ENCODE measurements at places on chromosomes 6 and 20. TPM values are rescaled to one million over a fixed set of nuclear protein-coding genes. Genes with fewer than 3 reads are reported as not detected.
A peak's percentile ranks its signal among the peaks of the same experiment; 100 is the strongest.

Gene MEI4
- total RNA-seq, result 0.09 TPM

DNA sequence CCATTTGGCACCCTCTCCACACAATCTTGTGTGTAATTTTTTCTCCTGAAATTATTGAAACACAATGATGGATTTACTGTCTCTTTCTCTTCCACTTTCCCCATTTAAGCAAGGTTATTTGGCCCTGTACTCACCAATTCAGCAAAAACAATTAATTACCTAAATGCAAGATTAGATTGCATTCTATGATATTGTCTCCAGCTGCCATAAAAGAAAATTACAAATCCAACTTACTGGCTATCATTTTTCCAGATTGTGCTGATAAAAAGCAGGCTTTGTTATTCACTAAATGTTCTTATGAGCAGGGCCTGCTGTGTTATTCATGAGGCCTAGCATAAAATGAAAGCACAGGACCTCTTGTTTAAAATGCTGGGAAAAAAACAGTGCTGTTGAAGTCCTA is 95.8 kb upstream of the IRAK1BP1 start:
- DNase-seq, result no peak

- DNase-seq, result peak; percentile 84
These were observed 23.9 kb upstream of the YWHAB start for GRCh38 chr20:44861531-44862006.

DNA sequence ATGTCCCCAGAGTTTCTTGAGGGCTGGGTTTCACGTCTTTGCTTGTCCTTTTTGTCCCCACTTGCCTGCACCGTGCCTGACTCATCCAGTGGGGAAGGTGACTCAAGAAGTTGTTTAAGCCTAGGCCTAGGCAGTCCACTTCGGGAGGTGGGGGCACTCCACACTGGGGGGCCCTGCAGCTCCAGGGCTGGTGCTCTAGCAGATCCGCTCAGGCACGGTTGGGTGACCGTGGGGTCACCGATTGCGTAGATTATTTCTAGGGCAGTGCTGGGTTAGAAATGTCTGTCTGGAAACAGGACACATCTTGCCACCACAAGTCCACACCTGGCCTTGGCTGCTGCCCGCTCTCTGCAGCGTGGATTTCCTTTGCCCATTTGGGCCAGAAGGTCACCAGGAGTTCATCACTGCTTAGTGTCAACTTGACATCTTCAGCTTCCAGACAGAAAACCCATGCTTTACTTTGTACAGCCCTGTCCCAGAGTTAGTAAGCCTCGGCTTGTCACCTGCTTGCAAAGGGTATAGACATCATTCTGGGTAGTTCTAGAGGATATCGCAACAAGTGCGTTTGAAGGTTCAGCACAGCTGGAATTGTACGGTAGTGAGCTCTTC is 13.6 kb upstream of the C20orf144 start:
- peak; percentile 78 for DNase-seq

Gene LY6G6F
- total RNA-seq, result not detected

DNA sequence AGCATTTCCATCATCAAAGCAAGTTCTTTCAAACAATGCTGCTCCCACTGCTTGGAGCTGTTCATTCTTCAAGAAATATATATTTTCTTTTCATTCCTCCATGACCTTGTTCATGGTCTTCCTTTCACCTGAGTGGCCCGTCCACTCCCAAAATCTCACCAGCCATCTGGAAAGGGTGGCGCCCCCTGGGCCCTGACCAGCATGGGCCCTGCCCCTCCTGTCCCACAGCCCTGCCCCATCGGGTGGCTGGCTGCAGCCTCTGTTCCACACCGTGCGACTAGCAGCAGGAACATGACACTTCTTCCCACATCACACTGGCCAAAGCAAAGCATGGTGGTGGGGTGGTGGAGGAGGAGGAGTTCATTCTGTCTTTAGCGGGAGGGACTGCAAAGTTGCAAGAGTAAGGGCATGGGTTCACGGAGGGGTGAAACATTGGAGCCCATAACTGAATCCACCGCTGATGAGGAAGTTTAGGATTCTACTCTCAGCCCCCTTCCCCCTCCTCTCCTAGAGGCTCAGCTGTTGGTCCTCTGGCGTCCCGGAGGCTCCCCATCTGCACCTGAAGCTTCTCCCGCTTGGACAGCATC is 195.2 kb upstream of the SLC24A3 start:
- DNase-seq, result no peak

DNA sequence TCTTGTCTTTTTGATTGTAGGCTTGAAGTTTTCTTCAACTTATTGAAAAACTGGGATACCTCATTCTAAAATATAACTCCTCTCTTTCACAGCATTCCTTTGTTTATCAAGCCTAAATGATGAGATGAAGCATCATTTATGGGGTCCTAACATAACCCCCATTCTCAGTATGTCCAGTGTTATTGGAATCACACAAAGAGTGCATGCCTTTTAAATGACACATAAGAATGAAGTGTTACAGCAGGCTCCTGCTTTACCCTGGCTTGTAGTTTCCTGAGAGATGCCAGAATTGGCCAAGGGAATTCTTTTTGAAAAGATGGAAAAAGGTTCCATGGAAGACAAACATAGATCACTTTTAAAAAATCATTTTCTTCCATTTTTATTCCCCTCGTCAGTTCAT is 502.4 kb downstream of the BCKDHB start:
- DNase-seq, result no peak

- no peak for DNase-seq
These were observed 64.2 kb downstream of the FKBP5 start for GRCh38 chr6:35624341-35625070.

DNA sequence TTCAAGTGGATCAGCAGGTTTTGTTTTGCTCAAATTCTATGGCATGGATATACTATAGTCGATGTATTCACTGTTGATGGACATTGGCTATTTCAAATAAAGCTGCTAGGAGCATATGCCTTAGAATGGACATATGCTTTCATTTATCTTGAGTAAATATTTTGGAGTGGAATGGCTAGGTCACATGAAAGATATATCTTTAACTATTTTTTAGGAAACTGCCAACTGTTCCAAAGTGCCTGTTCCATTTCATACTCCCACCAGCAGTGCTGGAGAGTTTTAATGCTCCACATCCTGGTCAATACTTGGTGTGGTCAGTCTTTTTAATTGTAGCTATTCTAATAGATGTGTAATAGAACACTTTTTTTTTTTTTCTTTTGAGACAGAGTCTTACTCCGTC is 81.1 kb upstream of the PIM1 start:
- no peak for DNase-seq

Gene SLC35D3
- total RNA-seq, result not detected

GRCh38 chr6:26295691-26296555 is 69.1 kb upstream of the BTN3A2 start:
- DNase-seq, result no peak

- DNase-seq, result no peak
These were observed 219.9 kb downstream of the ALDH8A1 start for GRCh38 chr6:134730013-134730412.

Gene SPAG4
- total RNA-seq, result 2.1 TPM

DNA sequence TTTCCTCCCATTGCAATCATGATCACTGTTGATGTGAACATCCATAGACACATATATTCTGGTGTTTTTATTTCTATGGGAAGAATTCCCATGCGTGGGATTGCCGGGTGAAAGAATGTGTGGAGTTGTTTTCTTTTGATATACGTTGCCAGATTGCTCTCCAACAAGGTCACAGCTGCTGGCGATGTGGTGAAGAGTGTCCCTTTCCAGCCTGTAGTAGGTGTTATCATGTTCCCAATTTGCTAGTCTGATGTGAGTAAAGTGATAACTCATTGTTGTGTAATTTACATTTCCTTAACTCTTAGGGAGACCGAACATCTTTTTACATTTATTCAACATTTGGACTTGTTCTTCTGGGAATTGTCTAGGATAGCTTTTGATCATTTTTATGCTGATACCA is 14.5 kb upstream of the ELMO2 start:
- no peak for DNase-seq

GRCh38 chr20:45934046-45934585 is 367 bp upstream of the PCIF1 start:
- DNase-seq, result peak; percentile 91

- DNase-seq, result no peak
These were observed 41.7 kb downstream of the BCKDHB start for GRCh38 chr6:80148220-80148619.

DNA sequence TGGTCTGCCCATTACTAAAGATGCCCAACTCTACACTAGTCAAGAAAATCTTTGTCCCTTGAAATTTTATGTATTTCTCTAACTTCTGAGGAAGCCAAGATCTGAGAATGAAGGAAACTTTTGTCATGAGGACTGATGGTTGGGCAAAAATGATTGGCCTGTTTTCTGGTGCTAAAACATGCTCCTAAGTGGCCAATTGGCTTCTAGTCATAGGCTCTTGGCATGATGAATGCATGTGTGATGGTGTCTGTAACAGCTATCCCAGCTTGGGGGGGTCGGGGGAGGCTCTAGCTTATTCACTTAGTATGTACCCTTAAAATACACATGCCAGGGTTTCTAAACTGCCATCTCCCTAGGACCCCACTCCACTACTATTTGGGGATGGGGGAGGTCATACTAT is 228.6 kb downstream of the ZNF217 start:
- no peak for DNase-seq

- DNase-seq, result no peak
These were observed 11.5 kb upstream of the BLOC1S5 start for GRCh38 chr6:8075704-8076103.

- no peak for DNase-seq
These were observed 115.3 kb upstream of the EDN1 start for GRCh38 chr6:12174878-12175277.

Gene ZFP57
- total RNA-seq, result 6.5 TPM

GRCh38 chr20:41119614-41120561 is 17.5 kb upstream of the PLCG1 start:
- no peak for DNase-seq

Gene SPDEF
- total RNA-seq, result not detected

Gene DYNLT2
- 1.1 TPM for total RNA-seq

GRCh38 chr6:82178759-82179112 is 68.8 kb downstream of the IBTK start:
- DNase-seq, result no peak

DNA sequence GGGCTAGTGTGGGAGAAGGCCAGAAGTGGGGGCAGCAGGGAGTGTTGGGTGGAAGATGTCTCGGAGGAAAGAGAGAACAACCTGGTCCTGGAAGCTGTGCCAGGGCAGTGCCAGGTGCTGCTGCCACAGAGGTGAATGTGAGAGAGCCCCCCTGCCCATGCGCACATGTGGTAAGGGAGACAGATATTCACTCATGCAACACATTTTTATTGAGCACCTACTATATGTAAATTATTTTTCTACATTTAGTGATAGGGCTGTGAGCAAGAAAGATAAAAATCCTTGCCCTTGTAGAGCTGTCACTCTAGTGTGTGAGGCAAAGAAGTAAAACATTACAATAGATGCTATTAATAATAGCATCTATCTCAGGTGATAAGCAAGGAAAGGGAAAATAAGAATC is 471 bp downstream of the CLPSL1 start:
- DNase-seq, result no peak

- DNase-seq, result peak; percentile 41
These were observed 68.8 kb downstream of the CDH4 start for GRCh38 chr20:61320691-61321425.

- DNase-seq, result no peak
These were observed 11.3 kb downstream of the HIVEP2 start for GRCh38 chr6:142933701-142934100.

Gene HACE1
- 11.8 TPM for total RNA-seq

DNA sequence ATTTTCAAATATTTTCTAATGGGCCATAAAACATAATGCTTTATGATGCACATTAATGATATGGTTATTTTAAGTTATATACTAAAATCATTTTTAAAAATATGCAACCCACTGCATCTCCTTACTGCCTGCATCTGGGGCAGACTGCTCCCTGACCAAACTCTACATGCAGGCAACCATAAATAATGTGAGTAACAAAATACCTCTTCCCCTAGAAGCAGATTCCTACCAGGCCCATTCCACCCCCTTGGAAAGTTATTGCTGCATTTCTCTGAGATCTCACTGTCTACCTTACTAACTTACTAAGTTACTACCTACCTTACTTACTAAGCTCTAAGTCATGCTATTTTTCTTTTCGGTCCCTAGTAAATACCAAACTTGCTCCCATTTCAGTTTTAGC is 71.8 kb downstream of the ATG5 start:
- no peak for DNase-seq

DNA sequence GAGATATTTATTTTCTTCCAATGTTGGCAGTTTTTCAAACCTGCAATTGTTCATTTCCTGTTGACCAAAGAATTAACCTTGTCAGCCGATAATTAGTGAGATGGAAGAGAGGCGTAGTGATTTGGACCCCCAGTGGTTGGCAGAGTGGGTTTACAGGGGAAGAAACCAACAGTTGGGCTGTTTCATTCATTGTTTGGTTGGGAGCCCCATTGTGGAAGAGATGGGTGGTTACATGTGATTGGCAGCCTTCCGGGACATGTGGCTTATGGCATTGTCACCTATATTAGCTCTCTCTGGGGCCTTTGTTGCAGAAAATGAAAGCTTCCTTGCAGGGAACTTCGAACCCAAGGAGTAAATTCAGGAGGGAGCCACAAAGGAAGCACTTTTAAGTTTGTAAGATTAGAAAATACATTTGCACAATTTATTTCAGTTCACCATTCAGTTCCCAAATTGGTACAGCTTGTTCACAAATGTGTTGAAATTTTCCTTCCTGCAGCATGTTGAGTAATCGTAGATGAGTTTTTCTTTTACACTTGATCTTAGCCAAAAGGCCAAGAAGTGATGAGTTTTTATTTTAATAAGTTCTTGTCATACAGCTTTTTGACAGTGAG is 50.3 kb upstream of the CDKAL1 start:
- DNase-seq, result no peak

DNA sequence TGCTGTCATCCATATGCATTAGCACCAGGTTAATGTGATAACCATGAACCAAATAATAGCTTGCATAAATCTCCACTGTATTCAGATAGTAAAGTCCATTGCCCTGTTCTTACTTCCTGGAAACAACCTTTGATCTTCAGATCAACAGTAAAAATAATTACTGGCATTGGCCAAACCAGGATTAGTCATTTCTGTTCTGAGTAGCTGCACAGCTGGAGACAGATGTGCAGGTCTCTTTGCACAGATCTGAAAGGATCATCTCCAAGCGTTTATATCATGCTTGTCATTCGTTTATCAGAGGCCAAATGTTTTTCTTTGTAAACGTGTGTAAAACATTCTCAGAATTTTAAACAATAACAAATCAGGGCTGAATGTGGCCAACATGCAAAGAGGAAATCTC is 134.4 kb upstream of the HMGCLL1 start:
- DNase-seq, result no peak

GRCh38 chr6:11050731-11051130 is 6.6 kb upstream of the ELOVL2 start:
- no peak for DNase-seq

All from posterior vena cava (tissue), 2 donors.